ENCODE measurements at places on chromosomes 12 and 14.

- no peak for DNase-seq
Measured at GRCh38 chr14:106670011-106670410, 1143.6 kb downstream of the TMEM121 start.

DNA sequence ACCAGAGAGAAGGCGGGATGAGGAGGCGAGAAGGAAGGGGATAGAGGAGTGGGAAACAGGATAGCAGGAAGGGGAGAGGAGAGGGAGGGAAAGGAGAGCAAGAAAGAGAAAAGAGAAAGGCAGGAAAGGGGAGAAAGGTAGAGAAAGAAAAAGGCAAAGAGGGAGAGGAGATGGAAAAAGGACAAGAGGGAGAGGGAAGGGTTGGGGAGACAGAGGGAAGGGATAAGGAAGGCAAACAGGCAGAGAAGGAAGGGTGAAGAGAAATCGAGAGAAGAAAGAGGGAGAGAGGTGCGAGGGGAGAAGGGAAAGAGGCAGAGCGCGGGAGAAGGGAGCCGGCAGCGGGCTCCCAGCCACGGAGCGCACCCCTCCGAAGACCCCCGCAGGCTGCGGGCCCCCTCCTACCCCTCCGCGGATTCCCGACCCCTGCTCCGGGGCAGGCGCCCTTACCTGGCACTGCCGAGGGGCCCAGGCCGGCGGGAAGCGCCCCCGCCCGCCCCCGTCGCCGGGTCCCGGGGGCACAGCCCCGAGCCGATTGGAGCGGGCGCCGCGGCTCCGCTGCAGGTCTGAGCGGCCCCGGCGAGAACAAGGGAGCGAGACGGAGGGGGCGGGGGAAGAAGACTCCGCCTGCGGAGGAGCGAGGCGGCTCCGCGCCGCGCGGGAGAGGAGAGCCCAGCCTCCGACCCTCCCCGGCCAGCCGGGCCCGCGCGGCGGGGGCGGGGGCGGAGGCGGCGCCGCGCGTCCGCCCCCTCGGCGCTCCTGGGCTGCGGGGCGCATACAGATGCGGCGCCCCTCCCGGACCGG, at the start of gene CDH24:
CDH24 (minus strand) TSS at position 565 of the 801 bp plus-strand sequence. CDS start 1,787 bp downstream, outside the sequence.
- peak; percentile 76 for DNase-seq

DNA sequence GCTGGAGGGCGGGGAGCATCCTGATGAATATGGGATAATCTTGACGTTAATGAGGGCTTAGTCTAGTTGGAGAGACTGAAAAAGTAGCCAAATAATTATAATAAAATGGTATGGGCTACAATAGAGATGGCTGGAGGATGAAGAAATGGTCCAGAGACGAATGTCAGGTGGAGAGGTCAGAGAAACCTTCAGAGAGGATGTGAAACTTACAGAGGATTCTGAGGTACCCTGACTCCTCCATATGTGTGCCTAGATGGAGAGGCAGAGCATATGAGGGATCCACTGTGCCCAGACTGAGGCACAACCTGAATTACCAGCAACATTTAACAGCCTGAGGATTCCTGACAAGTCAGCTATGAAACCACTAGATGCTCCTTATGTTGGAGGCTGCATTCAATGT, 417.0 kb downstream of the ATP23 start:
- no peak for DNase-seq

DNA sequence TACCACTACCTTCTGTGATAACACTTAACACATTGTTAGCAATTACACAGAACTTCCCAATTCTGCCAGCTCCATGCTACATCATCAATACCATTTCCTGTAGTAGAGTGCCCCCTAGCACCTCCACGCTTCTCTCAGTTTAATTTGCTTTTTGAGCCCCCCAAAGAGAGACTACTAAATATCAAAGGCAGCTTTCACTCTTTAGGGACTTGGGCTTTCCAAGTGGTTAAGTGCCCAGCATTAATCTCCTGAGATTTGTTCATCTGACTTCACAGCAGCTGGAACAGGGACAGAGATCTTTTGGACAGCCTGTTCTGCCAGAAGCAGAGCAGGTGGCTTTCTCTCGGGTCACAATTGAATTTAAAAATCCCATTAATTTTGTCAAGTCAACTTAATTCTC, 954.9 kb downstream of the DIO2 start:
- DNase-seq: no peak

- DNase-seq: no peak
Measured at GRCh38 chr14:66501592-66501991, 6.4 kb upstream of the GPHN start.

GRCh38 chr14:89477391-89477790, 60.4 kb upstream of the FOXN3 start:
- no peak for DNase-seq

DNA sequence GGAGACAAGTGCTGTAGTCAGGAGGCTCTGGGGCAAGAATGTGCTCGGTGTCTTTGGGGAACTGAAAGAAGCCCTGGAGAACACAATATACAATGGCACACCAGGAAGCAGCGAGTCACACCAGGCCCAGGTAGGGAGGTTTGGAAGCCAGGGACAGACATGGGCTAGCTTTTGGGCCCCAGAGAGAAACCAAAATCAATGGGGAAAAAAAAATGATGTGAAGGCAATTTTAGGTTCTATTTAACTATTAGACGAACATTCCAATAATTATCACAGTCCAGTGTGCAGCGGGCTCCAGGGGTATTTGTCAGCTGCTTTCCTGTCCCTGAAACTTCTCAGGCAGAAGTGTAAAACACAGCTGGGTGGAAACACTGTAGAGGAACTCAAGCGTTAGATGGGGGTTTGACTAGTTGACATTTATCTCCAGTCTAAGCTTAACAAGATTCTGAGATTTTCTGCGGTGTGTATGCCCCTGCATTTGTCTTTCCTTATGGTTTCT, 21.8 kb upstream of the EGLN3 start:
- no peak for DNase-seq
